ENCODE measurements at places on chromosomes 2 and 18. TPM values are rescaled to one million over a fixed set of nuclear protein-coding genes. Genes with fewer than 3 reads are reported as not detected.

Gene STPG4
- total RNA-seq: 0.32 TPM

Gene SLC38A11
- total RNA-seq: not detected

Gene RAD51AP2
- total RNA-seq: not detected

Gene SH3RF3
- total RNA-seq: 0.44 TPM

Gene CCDC74A
- 5.7 TPM for total RNA-seq

Gene KCNE4
- total RNA-seq: not detected

Gene SERPINB12
- not detected for total RNA-seq

Gene COL4A3
- total RNA-seq: not detected

Gene COLEC11
- total RNA-seq: 0.38 TPM

Gene NEUROD1
- not detected for total RNA-seq

Gene TRIM43
- total RNA-seq: not detected
